Substantia nigra (tissue), 51 donors: ENCODE measurements at places on chromosomes 16 and 17.

- peak; percentile 91 for DNase-seq
Observed at GRCh38 chr17:29615492-29616299, 7.0 kb downstream of the CORO6 start.

DNA sequence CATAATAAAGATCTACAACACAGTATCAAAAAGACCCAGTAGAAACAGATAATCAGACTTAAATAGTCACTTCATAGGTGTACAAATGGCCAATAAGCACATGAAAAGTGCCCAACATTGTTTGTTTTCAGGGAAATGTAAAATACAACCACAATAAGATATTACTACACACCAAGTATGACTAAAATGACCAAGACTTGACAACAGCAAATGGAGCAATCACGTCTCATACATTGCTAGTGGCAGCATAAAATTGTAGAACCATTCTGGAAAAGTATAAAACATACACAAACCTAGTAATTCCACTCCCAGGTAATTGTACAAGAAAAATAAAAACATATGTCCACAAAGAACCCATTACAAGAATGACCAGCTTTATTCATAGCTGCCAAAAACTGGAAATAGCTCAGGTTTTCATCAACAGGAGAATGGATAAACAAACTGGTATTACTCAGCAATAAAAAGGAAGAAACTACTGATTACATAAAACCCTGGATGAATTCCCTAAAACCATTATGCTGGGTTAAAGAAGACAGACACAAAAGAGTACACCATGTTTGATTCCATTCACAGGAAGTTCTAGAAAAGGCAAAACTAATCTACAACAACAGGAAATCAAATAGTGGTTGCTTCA is 85.6 kb downstream of the TTC19 start:
- no peak for DNase-seq

DNA sequence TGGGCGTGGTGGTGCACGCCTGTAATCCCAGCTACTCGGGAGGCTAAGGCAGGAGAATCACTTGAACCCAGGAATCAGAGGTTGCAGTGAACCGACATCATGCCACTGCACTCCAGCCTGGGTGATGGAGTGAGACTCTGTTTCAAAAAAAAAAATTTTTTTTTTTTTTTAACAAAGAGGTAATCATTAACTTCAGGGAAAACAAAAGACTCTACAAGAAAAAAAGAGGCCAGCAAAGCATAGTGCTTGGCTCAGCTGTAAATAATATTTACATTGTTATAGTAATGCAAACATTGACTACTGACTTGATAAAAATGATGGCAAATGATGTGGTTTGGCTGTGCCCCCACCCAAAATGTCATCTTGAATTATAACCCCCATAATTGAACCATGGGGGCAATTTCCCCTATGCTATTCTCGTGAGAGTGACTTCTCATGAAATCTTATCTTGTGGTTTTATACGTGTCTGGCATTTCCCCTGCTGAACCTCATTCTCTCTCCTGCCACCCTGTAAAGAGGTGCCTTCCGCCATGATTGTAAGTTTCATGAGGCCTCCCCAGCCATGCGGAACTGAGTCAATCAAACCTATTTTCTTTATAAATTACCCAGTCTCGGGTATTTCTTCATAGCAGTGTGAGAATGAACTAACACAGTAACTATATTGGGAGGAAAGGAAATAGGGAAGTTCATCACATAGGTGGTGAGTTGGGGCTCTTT is 12.7 kb upstream of the SSTR2 start:
- DNase-seq = no peak

DNA sequence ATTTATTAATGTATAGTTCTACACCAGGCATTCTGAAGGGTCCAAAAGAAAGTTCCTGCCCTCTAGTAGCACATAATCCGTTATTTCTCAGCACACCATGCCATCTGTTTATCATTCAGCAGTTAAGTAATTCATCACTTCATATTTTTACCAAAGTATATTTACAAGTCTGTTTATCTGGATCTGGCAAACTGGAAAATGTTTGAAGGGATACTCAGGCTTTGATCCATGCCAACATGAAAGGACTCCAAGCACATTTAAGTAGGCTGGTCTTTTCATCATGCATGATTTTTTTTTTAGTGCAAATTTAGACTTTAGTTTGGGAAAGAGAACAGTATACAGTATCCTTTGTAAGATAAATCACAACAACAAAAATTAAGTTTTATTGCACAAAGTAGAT is 4.1 kb upstream of the VPS4A start:
- no peak for DNase-seq

DNA sequence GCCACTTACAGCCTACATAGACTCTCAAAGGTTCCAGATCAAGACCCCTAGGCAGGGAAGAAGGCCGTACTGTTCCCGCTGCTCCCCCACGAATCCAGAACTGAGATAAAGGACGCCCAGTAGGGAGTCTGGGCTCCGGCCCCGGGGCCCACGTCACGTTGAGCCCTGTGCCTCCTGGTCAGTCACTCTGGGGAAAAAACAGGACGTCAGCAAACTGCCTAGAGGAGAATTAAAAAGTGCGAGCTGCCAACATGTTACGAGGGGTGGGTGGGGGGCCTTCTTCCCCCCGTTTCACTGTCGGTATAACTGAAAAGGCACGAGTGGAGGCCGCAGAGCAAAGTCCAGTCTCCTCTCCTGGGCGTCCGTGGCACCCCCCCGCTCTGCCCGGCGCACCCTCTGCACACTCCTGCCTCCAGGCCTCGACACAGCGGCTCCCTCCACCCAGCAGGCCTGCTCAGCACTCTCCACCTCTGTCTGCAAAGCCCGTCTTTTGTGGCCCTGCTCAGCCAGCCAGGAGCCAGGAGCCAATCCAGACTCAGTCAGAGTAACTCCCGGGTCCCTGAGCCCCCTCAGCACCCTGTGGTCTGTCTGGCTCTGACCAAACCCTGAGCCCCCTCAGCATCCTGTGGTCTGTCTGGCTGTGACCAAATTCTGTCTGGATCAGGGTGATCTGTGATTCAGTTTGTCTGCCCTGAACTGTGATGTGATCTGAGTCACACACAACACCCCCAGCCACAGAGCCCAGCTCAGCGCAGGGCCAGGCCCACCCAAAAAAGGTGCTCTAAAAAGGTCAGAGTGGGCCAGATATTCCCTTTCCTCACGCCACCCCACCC is 6.2 kb downstream of the ITGAE start:
- DNase-seq = no peak
